ENCODE measurements at places on chromosomes 6 and 20.

DNA sequence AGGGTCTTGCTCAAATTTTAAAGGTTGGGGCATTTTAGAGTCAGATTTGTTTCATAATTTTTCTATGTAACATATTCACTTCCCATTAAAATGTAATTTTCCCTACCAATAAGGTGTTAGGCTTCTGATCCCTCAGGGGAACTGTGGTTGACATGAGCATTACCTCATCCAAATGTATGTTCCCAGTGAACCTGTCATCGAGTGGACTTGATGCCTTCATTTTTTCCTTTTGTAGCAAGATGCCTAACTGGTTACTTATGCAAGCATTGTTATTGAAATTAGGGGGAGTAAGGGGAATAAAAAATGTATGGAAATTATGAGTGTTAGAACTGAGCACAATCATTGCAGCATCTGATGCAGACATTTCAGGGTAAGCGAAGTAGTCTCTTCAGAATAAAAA, 360.5 kb downstream of the BCKDHB start:
- no peak for DNase-seq

DNA sequence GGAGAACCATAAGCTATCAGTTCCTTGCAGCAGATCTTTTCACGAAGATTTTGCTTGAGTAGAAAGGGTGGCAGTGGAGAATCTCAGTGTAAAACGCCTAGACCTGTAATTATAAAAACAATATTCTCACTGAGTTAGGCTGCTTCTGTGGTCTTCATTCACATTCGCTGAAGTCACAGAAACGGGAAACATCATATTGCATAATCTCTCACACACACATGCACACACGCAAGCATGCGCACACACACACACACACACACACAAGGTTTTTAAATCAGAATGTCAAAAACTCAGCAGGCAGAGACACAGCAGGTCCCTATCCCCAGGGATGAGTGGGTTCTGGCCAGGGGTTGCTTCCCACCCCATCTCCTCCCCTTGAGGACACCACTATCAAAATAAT, 175.5 kb downstream of the ATXN1 start:
- DNase-seq: no peak

DNA sequence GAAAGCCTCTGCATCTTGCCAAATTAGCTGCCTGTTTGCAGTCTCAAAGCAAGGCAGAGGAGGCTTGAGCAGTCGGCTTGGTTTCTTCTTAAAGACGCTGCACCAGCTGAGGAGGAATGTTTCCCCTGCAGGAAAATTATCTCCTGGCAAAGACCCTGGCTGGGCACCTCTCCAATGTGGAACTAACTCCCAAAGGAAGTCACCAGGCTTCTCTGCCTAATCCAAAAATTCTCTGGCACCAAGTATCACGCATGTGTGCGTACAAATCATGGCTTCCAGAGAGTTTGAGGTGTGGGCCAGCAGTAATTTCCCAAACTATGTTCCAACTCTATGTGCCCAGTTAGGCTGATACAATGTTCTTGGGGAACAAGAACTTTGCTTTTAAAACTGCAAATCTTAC, 176.2 kb downstream of the KIF16B start:
- DNase-seq: no peak

DNA sequence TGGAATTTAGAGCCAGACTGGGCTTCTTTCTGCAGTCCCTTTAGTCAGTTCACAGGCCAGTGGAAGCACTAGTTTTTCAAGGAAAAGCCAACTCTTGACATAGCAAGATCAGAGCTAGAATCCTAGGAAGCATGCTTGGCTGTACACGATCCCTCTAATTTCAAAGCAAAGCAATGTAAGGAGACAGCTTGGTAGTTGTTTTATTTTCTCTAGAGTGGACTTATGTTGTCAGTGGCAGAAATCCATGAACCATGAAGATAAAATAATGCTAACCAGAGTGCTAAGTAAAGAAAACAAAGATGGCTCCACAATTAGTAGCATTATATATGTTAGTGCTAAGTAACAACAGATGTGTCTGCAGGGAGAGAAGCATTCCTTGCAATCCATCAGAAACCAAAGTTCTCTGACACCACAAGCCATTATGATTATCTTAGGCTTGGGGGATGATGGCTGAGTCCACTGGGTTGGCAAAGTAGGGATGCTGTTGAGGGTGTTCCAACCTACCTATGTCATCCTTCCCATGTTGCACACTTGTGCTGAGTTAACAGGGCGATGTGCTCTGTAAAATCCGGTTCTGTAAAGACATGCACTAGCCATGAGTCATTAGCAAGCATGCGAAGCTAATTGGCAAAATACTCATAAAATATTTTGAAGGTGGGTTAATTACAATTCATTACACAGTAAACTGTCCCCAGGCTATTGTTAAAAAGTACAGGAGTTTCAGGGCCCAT, 115.2 kb downstream of the BMP2 start:
- no peak for DNase-seq

- DNase-seq: no peak
Observed at GRCh38 chr6:4899249-4900034, 104.4 kb downstream of the RPP40 start.

DNA sequence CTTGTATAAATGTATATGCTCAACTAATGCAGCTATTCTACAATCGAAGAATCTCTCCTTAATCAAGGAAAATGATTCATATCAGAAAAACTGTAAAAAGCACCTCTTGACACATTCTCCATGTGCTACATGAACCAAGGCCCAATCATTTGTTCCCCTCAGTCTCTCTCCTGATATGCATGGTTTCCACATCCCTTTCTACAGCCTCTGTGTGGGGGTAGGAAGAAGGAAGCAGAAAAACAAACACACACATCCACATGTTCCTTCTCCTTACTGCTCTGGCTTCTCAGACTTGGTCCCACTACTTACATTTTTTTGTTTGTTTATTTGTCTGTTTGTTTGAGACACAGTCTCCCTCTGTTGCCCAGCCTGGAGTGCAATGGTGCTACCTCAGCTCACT, 510.5 kb downstream of the PRKN start:
- no peak for DNase-seq

DNA sequence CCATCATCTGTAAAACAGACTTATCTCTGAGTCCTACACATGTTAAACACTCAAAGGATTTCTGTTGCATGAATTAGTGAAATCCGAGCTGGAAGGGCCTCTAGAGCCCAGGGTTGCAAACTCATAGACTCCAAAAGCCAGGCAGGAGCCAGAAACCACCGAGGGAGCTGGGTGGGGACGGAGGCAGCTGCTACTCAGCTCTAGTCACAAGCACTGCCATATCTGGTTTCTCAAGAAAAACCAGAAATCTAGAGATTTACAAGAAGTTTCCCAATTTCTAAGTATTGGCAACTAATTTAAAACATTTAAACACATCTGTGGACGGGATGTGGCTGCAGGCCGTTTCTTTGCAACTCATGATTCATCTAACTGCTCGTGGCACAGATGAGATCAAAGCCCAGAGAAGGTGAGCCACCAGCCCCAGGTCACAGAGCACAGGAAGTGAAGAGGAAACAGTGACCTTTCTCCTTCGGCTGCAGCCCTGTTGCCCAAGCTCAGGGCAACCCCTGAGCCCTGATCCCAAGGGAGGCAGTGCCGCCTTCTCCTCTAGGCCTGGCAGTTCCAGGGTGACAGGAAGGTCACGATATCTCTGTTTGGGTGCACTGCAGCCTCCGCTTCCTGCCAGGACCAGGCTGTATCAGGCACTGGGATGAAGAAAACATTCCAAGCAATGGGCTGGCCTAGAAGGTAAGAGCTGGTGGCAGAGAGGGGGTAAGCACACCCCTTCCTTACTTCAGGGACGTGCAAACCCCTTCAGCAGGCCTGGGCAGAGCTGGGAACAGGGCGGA, 26.4 kb upstream of the PTGIS start:
- no peak for DNase-seq

GRCh38 chr6:154815938-154816820, 83.0 kb downstream of the SCAF8 start:
- no peak for DNase-seq

DNA sequence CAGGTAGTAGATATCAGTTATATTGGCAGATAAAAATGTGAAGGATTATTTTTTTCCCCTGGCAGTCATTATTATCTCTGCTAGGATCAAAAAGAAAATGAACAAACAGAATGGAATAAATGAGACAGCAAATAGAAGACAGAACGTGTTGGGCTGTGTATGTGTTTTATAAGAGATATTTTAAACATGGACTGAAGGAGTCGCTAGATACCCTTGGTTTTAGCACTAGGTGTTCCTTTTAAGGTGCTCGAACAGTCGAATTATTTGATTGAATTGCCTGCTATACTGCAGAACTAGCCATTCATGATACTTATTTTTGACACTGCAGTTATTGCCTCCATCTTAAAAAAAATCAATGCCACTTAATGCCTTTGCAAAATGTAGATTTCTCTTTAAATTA, 3.7 kb downstream of the GRIK2 start:
- DNase-seq: peak; percentile 41

GRCh38 chr6:114288701-114289495, 53.9 kb downstream of the HS3ST5 start:
- no peak for DNase-seq

- DNase-seq: peak; percentile 71
Observed at GRCh38 chr6:30730601-30731435, 10.7 kb downstream of the TUBB start.

DNA sequence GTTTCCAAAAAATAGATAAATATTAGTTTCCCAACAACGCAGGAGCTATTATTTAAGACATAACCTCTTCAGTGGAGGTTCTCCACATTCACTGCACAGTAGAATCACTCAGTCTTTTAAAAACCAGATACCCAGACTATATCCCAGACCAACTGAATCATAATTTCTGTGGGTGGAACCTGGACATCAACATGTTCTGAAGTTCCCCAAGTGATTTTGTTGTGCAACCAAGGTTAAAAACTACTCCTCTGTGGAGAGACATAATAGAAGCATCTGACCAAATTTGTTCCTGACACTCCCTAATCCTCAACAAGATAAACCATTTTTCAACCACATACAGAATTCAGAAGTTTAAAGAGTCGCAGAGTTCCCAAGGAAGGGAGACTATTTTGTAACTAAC, 42.3 kb downstream of the STK38 start:
- no peak for DNase-seq

DNA sequence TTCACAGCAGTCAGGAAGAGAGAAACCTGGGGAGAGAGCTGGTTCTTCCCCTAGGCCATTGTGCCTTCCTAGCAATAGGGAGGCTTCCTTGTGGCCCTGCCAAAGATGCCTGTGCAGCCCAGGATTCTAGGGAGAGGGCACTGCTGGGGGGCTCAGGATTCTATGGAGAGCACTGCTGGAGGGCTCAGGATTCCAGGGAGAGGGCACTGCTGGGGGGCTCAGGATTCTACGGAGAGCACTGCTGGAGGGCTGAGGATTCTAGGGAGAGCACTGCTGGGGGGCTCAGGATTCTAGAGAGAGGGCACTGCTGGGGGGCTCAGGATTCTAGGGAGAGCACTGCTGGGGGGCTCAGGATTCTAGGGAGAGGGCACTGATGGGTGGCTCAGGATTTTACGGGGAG, 25.8 kb downstream of the EDN3 start:
- DNase-seq: no peak

- DNase-seq: no peak
Observed at GRCh38 chr20:50772420-50773185, 22.3 kb upstream of the BCAS4 start.

DNA sequence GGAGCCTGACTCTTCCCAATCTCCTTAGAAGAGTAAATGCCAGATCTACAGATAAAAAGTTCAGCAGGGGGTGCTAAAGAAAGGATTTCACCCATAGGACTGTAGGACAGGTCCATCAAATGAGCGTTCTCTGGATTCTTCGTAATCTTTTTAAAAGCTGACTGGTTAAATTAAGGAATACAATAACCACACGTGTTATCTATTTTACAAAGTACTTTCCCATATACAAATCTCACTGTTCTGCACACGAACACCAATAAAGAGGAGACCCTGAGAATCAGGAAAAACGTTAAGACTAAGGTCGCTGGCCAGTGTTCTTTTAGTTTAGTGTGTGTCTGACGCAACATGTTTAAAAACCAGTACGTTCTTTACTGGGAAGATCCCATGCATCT, 542 bp downstream of the TUBE1 start:
- DNase-seq: peak; percentile 43

DNA sequence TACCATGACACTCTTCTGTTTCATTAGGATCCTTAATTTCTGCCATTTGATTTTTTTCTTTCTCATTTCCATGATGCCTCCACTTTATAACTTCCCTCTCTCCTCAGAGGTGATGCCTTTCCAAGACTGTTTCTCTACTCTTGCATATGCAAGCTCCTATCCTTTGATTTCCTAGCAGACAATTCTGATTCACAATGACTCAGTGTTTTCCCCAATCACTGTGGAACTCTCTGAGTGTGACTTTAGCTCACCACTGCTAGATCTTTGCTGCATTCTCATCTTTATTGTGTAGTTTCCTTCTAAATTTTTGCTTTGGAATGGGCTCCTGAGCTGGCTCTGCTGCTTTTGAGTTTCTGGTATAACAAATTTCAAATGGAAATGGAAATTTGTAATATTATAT, 184.9 kb downstream of the TINAG start:
- no peak for DNase-seq

- no peak for DNase-seq
Observed at GRCh38 chr20:45405571-45406259, 2.4 kb upstream of the DBNDD2 start.

DNA sequence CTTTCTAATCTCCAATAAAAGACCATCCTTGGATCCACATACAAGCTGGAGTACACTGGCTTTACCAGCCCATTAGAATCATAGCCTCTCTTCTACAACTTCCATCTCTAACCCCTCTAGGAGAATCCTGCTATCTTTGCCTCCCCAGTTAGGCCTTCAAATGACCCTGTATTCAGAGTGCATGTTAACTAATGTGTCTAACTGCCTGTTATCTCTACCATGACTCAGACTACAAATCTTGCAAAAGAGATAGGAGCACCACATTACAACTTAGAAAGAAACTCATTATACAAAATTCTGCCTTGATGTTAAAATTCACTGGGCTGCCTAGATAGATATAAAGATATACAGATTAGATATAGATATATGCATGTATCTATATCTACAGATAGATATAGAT, 28.2 kb downstream of the GPR63 start:
- no peak for DNase-seq

DNA sequence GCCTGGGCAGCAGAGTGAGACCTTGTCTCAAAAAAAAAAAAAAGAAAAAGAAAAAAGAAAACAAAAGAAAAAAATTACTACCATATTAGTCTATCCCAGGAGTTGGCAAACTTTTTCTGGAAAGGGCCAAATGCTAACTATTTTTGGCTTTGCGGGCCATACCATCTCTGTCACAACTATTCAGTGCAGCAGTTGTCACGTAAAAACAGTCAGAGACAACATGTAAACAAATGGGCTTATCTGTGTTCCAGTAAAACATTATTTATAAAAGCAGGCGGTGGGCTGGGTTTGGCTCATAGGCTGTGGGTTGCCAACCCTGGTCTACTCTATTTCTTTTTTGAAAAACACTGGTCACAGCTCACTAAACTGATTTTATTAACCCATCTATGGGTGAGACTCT, 53.4 kb downstream of the EYA2 start:
- DNase-seq: no peak

GRCh38 chr6:134835993-134836392, 113.9 kb downstream of the ALDH8A1 start:
- DNase-seq: peak; percentile 25

Data from NCI-H524 treated with DMSO at 0.1 percent for 48 hours (cell line).